ENCODE measurements at places on chromosomes 16 and 17. TPM values are rescaled to one million over a fixed set of nuclear protein-coding genes. Genes with fewer than 3 reads are reported as not detected.

The CIBAR2 gene
- total RNA-seq: not detected

The RDM1 gene
- total RNA-seq: not detected

The KRT39 gene
- total RNA-seq: 0.51 TPM

The USP6 gene
- total RNA-seq: 0.98 TPM

The EVPL gene
- total RNA-seq: 285 TPM

The TP53TG3C gene
- total RNA-seq: not detected

The DHRS7B gene
- 59.4 TPM for total RNA-seq

The ASPA gene
- 3.2 TPM for total RNA-seq

The KRTAP4-3 gene
- total RNA-seq: not detected

The TNFRSF13B gene
- not detected for total RNA-seq

The APOBR gene
- 1.3 TPM for total RNA-seq

The CMTR2 gene
- total RNA-seq: 17.9 TPM

The KCNJ12 gene
- total RNA-seq: 14.2 TPM

The CNGB1 gene
- total RNA-seq: not detected

The CD7 gene
- not detected for total RNA-seq

The PPL gene
- total RNA-seq: 545 TPM

The HSD11B2 gene
- 87.7 TPM for total RNA-seq

The USP43 gene
- 4.4 TPM for total RNA-seq

The PIRT gene
- 0.42 TPM for total RNA-seq

The KRT35 gene
- total RNA-seq: not detected

The ITGB3 gene
- total RNA-seq: 3.7 TPM

The CCL3 gene
- total RNA-seq: not detected

The CSH2 gene
- total RNA-seq: not detected

The WSB1 gene
- total RNA-seq: 45.2 TPM

The DRC7 gene
- not detected for total RNA-seq

The KCNJ2 gene
- 11.4 TPM for total RNA-seq

The CLDN6 gene
- total RNA-seq: not detected

The PLLP gene
- total RNA-seq: 211 TPM

The SRR gene
- 12.8 TPM for total RNA-seq

The ZP2 gene
- not detected for total RNA-seq

The SCGB1C2 gene
- not detected for total RNA-seq

The HEATR9 gene
- total RNA-seq: not detected

The ARHGAP23 gene
- total RNA-seq: 201 TPM

The SPATA22 gene
- 1.6 TPM for total RNA-seq

The CARD14 gene
- total RNA-seq: 73.2 TPM
